ENCODE measurements at places on chromosomes 3 and 15.

DNA sequence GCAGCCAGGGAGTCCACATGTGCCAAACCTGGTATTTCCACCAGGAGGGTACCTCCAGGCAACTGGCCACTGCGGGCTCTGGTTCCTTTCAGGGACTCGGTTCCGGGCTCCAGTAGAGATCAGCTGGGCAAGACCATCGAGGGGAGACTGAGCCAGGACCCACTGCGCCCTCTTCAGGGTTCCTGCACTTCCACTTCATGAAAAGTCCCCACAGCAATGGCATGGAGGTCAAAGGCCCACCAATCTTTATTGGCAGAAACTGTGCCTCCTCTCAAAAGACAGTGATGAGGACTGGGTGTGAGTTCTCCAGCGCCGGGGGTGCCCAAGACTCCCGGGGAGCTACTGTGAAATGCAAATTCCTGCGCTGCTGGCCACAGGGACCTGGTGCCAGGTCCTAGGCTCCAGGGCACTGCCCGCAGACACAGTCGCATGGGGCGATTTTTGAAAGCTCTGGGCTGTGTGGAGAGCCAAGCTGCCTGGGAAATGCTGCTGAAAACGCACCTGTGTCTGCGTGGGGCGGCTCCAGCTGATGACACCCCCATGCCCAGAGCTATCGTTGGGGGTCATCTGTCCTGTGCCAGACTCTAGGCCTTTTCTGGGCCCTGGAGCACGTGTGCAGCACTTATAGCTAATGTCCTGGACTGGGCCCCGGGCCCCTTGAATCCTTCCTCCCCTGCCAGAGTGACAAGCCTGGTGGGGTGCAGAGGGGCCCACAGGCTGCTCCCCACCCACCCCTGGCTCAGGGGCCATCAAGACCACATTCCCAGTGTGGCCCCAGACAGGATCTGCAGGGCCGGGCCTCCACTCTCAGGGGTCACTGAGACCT is 144.0 kb downstream of the NSMCE3 start:
- no peak for DNase-seq

DNA sequence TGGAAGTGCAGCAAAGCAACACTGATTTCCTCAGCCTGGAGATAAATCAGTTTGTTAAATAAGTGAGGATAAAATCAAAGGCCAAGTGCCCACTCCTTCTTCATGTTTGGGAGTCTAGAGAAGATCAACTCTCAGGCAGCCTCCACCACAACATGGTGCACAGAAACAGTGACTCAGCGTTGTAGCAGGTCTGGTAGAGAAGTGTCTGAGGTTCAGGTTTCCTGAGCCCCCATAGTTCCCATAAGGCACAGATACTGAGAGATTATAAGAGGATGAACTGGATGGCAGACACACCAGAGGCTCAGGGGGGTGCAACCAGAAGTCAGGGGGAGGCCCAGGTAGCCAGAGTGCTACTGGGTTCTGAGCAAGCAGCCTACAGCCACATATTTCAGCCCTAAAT is 166.7 kb downstream of the FRMD5 start:
- DNase-seq = no peak

DNA sequence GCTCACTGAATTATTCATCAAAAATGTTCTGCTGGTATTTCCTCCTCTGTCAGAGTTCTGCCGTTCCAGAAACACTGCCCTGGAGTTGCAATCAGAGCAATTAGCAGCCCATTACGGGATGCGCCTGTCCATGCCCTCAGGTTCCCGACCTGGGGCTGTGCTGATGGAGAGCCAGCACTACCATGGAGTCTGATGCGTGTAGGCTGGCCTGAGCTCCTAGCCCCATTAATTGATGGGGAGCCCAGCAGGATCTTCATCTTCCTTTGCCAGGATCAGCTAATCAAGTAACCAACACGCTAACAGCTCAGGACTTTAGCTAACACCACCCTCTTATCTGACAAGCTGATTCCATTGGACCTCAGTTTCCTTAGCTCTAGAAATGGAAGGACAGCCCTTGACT is 164.2 kb downstream of the ABHD5 start:
- no peak for DNase-seq

- DNase-seq = no peak
These were observed 209.2 kb upstream of the ZPLD1 start for GRCh38 chr3:102225407-102226132.

DNA sequence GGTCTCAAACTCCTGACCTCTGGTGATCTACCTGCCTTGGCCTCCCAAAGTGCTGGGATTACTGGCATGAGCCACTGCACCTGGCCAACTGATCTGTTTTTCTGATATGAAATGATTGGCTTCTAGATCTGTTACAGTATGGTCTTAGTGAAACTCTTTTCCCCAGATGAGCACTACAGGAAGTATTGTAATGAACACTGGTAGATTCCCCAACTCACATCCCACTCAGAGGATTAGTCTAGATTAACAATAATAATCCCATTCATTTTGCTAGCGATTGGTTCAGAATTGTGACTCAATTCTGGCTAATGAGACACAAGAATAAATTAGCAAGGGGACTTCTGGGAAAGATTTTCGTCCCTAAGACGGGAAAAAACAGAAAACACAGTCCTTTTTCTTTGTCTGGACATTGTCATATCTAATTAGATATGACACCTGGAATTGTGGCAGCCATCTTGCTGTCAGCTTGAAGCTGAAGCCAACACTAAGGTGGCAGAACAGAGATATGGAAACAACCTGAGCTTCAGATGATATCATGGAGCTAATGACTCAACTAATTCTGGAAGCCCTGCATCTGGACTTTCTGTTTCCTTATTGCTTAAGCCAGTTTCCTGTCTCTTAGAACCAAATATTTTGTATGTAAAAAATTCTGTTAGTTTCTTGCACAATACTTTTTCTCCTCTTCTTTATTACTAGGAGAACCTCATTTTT is 17.4 kb upstream of the NPTN start:
- DNase-seq = no peak

DNA sequence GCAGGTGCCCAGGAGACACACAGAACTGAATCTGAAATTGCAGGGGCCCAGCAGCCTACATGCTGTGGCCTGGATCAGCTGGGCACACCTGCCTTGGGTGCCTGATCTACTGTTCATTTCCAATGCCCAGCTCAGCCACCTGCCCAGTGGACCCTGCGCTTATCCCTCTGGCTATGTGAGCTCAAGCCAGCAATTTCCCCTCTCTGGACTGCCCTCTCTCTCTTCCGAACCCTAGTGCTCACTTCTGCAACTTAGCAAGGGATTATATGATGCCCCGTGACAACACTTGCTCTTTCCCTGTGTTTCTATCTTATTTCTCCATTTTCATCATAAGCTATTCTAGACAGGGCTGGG is 276.0 kb downstream of the UACA start:
- DNase-seq = no peak

DNA sequence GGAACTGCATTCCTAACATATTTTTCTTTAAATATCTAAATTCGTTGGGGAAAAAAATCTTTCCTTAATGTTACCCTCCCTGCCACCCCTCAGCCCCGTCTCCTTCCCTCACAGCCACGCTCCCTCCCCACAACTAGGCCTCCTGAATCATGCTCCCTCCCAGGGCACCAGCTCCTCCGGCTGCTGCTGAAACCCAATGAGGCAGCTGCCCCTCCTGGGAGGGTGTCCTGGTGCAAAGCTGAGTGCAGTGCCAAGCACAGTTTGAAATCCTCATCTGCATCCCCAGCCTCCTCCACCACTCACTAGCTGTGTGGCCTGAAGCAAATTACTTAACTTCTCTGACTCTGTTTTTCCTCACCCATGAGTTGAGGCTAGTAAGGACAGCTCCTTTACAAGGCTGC is 2.7 kb upstream of the NR2E3 start:
- DNase-seq = no peak

GRCh38 chr3:194756791-194757325 is 71.2 kb downstream of the FAM43A start:
- no peak for DNase-seq

GRCh38 chr3:12643010-12643380 is 20.9 kb downstream of the RAF1 start:
- no peak for DNase-seq

GRCh38 chr3:112119962-112120836 is 12.8 kb downstream of the GCSAM start:
- no peak for DNase-seq

DNA sequence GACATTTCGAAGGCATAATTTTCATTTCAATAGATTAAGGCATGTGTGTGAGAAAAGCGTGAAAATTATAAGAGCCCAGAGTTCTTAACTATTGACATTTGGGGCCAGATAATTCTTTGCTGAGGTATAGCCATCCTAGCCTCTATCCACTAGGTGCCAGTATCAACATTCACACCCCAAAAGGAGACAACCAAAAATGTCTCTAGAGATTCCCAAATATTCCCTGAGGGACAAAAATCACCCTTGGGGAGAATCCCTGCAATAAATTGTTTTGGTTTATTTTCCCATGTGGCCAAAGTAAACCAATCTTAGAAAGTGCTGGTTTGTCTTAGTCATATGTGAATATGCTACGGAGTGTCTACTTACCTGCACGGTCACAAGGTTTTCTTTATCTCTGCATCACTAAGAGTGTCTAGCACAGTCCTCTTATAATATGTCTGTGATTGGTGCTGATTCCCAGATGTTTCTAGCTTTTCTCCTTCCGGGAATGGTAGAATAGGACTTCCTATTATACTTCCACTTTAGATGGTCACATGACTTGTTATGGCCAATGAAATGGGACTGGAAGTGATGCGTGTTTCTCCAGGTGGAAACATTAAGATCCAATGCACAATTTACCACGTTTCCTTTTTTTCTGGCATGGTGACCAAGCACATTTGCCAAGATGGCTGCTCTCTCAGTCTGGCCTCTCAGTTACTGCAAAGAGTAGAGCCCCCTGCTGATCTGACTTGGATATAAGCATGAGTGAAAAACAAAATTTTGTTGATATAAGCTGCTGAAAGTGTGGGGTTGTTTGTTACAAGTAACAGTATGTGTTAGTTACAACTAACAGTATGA is 8.0 kb upstream of the KBTBD8 start:
- no peak for DNase-seq

DNA sequence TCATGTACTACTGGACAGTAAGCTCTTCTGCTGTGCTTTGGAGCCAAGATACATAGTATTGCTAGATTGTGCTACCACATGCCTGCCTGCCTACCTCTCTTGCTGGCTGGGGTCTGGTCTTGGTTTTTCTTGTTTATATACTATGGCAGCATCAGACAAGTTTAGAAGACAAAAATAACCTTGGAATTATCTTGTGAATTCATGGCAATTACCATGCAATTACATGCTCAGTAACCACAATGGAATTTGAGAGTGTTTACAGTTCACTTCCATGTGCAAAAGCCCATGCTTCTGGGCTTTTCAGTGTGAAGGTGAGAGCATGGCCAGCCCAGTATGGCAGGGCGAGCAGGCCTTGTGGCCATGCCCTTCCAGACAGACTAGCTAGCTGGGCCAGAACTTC is 48.0 kb upstream of the C15orf61 start:
- no peak for DNase-seq

- DNase-seq = no peak
These were observed 54.3 kb downstream of the SLC30A4 start for GRCh38 chr15:45468294-45468693.

DNA sequence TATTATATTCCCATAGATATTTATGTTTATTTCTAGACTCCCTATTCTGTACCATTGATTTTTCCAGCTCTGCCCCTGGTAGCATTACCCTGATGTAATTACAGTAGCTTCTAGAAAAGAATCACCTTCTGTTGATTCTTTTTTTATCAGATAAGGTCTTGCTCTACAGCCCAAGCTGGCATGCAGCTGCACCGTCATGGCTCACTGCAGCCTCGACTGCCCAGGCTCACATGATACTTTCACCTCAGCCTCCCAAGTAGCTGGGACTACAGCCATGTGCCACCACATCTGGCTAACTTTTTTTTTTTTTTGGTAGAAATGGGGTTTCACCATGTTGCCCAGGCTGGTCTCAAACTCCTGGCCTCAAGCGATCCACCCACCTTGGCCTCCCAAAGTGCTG is 41.8 kb downstream of the SLC24A1 start:
- no peak for DNase-seq

DNA sequence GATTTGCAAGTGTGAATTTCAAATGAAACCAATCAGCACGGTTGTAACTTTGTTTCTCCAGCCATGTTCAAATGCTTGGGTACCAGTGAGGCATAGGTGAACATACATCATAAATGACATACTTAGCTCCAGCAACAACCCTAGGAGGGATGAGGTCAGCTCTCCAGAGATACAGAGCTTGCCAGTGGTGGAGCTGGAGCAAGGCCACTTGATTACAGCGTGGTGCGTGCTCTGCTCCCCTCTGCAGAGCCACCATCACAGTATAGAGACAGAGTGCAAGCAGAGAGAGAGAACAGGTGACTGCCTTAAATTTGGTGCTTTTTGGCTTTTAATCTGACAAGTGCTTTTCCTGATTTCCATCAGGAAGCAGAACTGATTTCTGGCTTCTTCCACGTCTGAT is 275.1 kb downstream of the PDZRN3 start:
- DNase-seq = no peak

DNA sequence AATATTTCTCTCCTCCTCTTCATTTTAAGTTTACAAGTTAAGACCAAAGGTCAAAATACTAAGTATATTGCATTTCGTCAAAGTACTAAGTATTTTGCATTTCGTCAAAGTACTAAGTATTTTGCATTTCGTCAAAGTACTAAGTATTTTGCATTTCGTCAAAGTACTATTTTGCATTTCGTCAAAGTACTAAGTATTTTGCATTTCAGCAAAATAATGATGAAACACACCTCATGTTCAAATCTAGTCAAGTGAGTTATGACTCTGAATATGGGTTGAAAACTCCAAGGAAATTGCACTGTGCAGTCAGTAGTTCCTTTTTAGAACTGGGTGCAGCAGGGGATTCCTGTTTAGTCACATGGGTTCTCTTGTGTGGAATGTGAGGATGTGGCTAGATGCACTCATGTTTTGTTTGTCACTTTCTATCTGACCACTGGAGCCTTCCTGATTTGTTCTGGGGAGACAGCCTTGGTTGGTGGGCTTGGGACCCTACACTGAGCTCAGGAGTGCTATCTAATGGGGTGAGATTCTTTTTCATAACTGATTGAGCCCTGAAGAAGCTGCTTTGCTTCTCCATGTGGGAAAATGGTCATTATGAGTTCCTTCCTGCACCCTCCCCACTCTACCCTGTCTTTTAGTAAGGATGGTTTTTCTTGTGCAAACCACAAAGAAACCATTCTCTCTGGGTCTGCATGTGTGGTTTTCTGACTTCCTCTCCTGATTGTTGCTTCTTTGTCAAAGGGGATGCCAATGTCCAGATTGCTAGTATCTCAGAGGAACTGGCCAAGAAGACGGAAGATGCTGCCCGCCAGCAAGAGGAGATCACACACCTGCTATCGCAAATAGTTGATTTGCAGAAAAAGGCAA is 73.4 kb downstream of the CCK start:
- DNase-seq = no peak

GRCh38 chr3:53170325-53171063 is 9.5 kb downstream of the PRKCD start:
- no peak for DNase-seq

- no peak for DNase-seq
These were observed 47.8 kb downstream of the GOLIM4 start for GRCh38 chr3:168047936-168048335.

DNA sequence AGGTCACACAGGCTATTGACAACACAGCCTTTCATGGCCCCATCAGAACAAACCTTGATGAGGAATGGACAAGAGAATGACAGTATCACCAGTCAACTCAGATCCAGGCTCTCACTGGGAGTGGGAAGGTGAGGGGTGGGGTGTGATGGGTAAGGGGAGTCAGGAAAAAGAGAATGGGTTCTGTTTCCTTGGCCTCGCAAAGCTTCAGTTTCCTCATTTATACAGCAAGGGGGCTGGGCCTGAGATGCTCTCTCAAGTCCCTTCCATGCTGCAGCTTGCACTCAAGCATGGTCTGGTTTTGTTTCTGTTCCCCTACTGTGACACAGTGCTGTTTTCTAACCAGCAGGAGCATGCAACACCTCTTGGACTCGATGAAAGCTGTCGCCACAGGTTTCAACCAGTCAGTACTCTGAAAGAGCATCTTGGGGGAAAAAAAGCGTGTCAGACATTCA is 65.7 kb upstream of the IL12A start:
- no peak for DNase-seq

Measured in stimulated activated CD4-positive, alpha-beta T cell treated with anti-CD3 and anti-CD28 coated beads, Interleukin-1b, Interleukin-23, amount 100 ng/mL, for 24 hours (primary cell).